ENCODE measurements at places on chromosomes 11 and 22.

DNA sequence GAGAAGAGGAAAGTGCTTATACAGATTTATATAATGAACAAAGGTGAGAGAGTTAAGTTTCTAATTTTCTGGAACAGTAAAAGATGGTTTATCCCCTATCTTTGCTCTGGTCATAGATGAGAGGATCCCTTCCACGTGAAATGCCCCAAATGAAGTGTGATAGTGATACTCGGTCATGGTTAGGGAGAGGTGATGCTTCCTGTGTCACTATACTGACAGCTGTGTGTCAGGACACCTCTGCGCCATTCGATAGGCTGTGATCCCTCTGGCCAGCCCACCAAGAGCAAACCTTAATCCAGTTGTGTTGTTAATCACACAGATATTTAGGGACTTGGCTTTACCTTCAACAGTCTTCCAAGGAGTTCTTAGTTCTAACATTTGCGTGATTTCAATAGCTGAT lies 57.7 kb downstream of the NCAM1 start:
- no peak for DNase-seq

DNA sequence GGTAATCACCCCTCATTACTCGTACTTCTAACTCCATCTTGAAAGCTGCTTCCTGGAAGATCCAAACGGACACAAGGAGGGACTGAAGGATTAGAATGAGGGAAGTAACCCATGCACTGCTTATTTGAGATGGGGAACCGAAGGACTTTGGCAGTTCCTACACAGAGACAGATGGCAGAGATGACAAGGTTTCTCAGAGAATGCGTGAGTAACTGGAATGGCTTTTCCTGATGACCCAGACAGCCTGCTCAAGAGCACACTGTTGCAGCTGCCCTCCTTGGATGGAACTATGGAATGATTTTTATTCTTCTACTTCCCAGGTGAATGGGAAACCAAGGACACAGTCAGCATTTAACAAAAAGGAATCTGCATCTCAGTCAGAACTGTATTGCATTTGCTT lies 7.3 kb downstream of the KCNJ11 start:
- no peak for DNase-seq

DNA sequence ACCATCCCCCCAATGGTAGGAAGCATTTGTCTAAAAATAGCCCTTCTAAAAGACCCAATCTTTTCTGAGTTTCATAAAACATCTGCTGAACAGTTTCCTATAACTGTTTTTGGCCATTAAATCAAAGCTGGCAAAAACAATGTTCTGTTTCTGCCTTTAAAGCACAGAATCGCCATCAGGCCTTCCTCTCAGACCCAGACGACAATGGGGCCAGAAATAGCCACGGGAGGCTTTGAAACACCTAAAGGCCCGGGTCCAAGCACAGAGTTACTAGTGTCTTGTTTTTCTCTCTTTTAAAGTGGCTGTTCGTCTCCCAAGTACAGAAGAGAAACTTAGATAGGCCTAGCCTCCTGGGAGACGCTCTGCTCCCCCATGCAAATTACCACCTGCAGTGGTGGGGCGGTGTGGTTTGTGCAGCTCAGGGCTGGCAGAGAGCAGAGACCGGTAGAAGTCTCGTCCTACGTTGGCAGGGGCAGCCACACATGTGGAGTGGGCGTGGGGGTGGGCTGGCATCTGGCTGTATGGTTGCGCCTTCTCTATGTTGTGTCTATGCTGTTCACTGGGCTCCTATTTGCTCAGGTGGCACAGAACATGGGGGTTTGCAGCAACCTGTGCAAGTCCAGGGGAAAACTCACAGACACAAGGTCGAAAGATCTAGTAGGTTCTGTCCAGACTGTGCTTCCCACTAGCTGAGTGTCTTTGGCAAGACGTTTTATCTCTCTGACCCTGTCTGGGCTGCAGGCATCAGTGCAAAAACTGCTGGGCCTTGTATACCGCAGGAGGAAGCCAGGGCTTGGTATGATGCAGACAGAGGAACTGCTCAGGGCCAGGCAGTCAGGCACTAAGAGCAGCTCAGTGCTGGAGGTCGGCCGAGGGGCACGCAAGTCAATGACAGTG lies 23.6 kb upstream of the ETS1 start:
- DNase-seq, result no peak

- DNase-seq, result no peak
Observed at GRCh38 chr11:120336641-120337354, 585 bp downstream of the ARHGEF12 start.

- no peak for DNase-seq
Observed at GRCh38 chr11:104130161-104130560, 33.8 kb downstream of the PDGFD start.

DNA sequence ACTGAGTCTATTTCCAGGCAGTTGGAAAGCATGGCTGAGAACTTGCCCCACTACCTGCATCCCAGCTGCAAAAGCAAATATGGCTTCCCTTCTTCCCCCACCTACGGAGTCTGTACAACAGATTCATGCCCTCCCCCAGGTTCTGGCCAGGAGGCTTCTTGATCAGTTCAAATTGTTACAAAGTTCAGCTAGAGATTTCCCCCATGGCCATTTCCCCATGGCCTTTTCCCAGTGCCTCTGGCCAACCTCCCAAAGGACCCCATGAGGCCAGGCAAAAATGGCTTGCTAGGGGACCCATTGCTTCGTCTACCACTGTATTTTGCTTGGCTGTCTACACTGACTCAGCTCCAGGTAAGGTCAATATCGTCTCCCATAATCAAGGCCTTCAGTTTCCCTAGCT lies 203.3 kb downstream of the DLG2 start:
- DNase-seq, result no peak

DNA sequence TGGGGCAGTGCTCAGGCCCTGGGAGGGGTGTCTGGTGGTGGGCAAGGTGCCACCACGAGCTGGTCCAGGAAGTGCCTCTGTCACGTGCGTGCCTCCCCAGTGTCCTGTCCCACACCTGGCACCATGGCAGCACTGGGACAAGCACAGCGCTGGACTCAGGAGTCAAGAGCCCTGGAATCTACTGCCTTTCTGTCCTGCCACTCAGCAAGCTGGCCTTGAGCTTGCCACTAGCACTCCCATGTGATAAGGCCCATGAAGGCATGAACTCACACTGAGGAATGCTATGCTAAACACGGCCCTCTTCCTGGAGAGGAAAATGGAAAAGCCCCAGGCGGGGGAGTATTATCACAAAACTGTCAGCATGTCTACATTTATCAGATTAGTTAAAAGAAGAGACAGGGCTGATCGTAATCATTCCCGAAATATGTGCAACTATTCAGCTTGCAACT lies 50.7 kb upstream of the SLC35C1 start:
- no peak for DNase-seq

DNA sequence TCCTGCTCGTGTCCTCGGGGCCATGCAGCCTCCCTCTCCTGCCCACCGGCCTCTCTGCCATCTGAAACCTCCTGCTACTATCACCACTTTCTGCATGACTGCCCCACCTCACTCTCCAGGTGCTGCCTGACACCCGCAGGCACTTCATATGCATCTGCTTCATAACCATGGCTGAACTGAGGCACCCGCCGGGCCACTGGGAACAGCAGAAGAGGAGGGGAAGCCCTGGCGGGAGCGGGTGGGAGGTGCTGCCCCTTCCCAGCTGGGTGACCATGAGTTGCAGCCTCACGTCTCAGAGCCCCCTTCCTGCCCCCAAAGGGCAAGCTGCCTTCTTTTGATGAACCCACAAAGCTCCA lies 21.7 kb upstream of the PICK1 start:
- no peak for DNase-seq

- DNase-seq, result no peak
Observed at GRCh38 chr11:100557830-100558611, 129.1 kb upstream of the ARHGAP42 start.

- DNase-seq, result no peak
Observed at GRCh38 chr11:19975414-19975990, 184.8 kb downstream of the DBX1 start.

DNA sequence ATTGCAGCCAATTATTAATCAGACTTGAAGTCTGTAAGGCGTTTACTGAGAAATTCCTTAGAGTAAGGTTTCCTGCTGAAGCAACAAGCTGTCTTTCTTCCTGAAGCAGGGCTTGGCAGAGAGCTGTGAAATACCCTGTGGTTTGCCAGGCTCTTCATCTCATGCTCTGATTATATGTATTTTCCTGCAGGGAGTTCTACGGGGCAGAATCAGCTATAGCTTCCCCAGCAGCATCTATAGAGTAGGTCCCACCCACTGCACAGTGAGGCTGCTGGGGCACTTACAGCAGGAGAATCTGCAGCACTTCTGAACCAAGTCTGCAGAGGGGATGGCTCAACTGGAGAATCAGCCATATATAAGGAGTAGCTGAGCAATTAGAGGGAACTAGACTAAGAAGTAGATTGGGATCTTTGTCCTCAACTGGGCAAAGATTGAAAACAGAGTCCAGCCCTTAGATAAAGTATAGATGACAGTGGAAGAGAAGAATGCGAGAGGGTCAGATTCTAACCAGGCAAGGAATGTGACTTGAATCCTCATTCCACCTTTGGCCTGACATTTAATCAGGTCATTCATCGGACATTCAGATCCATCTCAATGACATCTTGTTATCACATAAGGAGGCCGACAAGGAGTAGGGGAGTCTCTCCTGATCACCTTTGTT lies 37.6 kb downstream of the CNTF start:
- DNase-seq, result no peak

- DNase-seq, result peak; percentile 57
Observed at GRCh38 chr11:68038718-68039525, at the start of gene TCIRG1. TSS of gene TCIRG1 (plus strand) at chr11:68039025. CDS start at chr11:68041272, 2,247 bp downstream.

GRCh38 chr11:68340784-68341556 lies 28.6 kb downstream of the LRP5 start:
- DNase-seq, result no peak

DNA sequence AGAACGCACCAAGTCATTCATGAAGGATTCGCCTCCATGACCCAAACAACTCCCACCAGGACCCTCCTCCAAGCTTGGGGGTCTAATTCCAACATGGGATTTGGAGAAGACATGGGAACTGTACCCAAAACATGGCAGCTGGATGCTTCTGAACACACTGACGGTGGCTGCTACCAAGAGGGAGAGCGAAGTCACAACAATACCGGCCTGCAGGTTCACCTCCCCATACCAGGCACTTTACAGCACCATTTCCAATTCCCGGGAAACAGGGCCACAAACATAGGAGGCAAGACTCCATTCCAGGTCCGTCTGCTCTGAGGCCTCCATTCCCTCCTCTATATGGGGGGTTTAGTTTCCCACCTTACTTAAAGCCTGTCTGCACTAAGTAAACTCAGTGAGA lies 75.8 kb downstream of the LINC01488 start:
- no peak for DNase-seq

GRCh38 chr22:28831140-28832072 lies 31.0 kb upstream of the XBP1 start:
- DNase-seq, result no peak

GRCh38 chr22:19285831-19286230 lies 5.7 kb downstream of the CLTCL1 start:
- no peak for DNase-seq

DNA sequence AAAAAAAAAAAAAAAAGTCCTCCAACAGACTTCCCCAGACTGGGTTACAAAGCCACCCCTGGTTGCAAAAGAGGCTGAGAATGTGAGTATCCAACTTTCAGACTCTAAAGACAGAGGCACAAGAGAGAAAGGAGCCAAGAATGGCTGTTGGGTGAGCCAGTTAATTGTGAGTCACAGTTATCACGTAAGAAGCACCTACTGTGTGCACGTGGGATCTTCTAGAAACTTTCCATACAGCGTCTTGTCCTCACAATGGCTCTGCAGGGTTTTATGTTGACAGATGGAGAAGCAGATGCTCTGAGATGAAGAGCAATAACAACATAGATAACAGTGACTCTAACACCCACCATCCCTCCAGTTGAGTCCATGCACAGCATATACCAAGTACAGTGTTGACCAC lies 41.0 kb downstream of the CD82 start:
- DNase-seq, result no peak

Measured in stimulated activated CD4-positive, alpha-beta T cell treated with anti-CD3 and anti-CD28 coated beads, TNF-alpha, amount 100 ng/mL, for 24 hours (primary cell).